ENCODE measurements at places on chromosomes 16 and 17.

GRCh38 chr16:57051696-57052228 is 40.6 kb upstream of the CPNE2 start:
- DNase-seq = no peak

GRCh38 chr16:70151391-70151790 is 22.2 kb upstream of the CLEC18C start:
- DNase-seq = peak; percentile 27

DNA sequence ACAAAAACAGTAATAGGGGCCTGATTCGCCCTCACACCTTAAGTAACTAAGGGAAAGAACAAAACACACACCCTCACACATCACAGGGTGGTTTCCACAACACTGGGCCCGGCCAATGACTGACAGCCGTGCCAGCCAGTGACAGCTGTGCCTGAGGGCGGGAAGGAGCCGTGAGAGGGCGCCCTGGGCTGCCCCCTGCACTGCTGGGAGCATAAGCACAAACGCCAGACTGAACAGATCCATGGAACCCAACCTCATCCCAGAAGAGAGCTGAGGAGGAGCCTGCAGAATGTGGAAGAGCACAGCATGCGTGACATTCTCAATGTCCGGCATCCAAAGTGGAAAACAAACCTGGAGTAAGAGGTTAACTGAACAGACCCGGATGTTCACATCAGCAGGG is 16.0 kb downstream of the CSNK1D start:
- DNase-seq = no peak

- no peak for DNase-seq
Observed at GRCh38 chr16:30028438-30029076, 2.5 kb downstream of the TLCD3B start.

- no peak for DNase-seq
Observed at GRCh38 chr17:50790618-50791017, 23.3 kb upstream of the ANKRD40CL start.

GRCh38 chr17:17384961-17385360 is 81.8 kb downstream of the NT5M start:
- DNase-seq = no peak

DNA sequence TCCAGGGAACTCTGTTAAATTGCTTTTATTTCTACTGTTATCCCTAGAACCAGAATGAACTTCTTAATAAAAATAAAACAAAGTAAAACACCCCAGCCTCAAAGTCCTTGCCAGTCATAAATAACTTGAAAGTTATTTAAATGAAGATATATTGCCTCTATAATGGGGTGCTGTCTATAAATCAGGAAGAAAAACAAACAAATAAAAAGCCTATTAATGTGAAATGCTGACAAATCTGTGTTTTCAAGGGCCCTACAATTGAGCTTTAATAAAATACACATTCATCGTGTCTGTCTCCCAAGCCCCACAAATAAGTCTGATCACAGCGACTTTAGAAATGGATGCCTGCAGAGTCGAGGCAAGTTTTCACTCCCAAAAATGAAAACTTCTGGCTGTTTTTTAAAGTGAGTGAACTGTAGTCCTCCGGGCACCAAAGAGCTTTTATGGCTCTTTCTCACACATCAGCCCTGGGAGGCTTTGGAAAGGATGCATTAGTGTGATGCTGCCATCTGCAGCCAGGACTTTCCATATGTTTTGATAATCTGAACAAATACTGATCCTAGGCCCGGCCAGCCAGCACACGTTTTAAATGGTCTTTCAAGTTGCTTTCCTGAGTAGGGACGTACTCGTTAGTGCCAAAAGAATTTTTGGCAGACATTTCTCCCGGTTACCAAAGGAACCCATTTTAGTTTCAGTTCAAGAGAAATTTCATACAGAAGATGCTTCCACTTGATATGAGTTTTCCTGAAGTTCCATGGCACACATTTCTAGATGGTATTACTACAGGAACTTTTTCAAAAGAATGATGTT is 16.3 kb downstream of the NACA2 start:
- no peak for DNase-seq

GRCh38 chr17:83064732-83065659 is 14.4 kb upstream of the METRNL start:
- DNase-seq = peak; percentile 34

DNA sequence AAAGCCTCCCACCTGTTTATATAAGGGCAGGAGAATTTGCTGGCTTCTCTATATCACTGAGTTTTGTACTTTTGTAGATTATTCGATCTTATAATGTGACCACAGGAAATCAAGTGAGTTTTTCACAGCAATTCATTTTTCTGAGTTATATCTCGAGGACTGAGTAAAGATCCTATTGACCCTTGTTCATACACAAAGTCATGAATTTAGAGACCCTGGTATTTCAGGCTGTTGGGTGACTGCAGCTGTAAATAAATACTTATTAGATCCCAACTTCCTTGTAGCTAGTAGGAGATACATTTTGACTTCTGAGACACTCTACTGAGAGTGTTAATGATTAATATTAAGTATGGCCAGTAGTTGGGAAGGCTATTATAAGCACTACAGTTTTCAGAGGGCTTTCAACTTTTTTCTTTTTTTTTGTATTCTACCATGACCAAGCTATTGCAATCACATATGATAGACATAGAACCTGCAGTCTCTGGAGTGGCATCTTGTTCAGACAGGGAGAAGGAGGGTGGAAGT is 3.2 kb upstream of the KRT20 start:
- DNase-seq = no peak

- no peak for DNase-seq
Observed at GRCh38 chr17:27968206-27968732, 74.2 kb upstream of the NLK start.

- DNase-seq = no peak
Observed at GRCh38 chr17:82031303-82031884, at the start of gene RAC3. TSS of gene RAC3 (plus strand) at chr17:82031678. CDS start at chr17:82031762, 84 bp downstream.

- no peak for DNase-seq
Observed at GRCh38 chr16:20727181-20727580, 14.4 kb downstream of the THUMPD1 start.

GRCh38 chr16:23642246-23642774 is 1.0 kb downstream of the DCTN5 start:
- DNase-seq = no peak

DNA sequence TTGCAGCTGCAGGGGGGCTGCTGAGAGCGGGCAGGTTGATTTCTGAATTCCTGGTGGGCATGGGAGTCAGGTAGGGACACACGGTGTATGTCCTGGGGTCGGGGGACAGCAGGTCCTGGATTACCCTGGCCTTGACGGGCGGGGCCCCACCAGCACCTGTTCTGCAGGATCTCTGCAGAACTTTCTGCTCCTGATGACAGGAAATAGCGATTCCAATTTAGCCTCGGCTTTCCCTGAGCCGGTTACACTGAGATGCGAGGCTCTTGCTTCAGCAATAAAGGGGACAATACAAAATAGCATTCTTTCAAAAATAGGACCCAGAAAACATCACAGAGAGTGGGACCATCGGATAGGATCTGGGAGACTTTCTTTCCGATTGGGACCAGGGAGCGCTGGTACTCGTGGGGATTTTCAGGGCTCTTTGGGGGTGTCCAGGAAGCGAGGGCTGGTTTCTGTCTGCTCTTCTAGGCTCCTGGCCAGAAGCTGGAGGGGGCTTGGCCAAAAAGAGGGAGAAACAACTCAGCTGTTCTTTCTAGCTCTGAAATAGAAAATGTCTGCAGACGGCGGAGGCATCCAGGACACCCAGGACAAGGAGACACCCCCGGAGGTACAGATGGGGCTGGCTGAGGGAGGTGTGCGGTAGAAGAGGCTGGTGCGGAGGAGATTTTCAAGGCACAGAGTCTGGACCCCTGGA is 642 bp downstream of the ZNF205 start:
- DNase-seq = no peak

DNA sequence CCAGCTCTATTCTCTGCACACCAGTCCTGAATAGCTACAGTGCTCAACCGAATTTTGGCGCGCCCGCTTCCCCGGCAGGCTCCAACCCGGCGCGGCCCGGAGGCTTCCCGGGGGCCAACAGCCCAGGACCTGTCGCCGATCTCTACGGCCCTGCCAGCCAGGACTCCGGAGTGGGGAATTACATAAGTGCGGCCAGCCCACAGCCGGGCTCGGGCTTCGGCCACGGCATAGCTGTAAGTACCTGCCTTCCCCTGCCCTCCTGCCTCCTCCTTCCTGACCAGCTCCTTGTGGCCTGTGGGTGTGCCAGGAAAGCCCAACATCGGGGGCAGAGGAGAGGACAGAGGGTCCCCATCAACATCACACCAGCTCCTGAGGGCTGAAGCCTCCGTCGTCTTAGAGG is 70.2 kb downstream of the CCDC182 start:
- DNase-seq = no peak

DNA sequence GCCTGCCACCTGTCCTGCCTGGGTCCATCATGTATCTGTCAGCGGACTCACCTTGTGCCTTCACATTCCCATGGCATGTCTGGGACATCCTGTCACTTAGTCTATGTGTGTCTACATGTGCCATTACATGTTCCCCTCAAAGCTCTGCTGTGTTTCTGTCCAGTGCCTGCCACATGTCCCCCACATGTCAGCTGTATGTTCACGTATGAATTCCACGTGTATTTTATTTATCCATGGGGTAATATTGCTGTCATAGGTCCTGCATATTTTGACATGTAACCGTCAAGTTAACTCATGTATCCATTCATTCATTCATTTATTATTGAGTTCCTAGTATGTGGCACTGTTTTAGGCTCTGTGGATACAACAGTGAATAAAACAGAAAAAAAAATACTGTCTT is 20.8 kb downstream of the TMEM92 start:
- DNase-seq = no peak

GRCh38 chr17:9291912-9292560 is 270.7 kb downstream of the NTN1 start:
- no peak for DNase-seq

DNA sequence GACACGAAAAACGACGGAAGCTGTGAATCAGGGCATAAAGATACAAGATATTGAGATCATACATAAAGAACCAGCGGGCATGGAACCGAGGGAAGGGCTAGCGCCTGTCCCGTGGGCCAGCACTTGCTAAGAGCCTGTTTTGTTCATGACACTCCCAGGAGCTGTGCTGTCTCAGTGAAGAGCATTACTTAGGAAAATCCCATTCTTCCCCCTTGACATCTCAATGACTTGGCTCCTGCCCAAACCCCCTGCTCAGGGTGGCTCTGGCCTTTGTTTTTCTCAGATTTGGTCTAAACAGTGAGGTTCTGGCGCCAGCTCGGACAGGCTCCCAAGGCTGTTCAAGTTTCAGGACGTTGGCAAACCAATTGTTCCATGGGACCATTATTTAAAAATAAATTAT is 79.1 kb upstream of the SEC14L1 start:
- peak; percentile 68 for DNase-seq

DNA sequence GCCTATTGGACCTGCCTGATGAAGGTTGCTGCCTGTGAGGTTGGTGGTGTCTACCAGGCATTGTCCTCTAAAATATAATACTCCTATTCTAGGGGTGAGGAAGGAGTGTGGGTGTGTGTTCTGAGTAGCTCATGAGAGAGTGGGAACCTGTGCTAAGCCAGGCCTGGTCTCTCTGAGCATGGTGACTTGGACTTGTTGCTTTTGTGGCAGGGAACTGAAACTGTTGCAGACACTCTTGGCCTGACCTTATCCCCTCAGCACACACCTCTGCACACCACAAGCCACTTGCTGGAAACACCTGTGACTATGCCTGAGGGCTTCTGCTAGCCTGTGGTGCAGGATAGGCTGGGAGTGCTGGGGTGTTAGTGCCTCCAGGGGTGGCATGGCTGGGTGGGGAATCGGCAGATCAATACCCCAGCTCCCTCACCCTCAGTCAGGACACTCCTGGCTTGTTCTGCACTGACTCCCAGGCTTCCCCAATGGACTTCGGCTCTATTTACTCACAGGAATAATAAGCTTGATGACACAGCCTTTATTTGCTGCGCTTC is 29.9 kb downstream of the PLCG2 start:
- DNase-seq = no peak

GRCh38 chr17:733743-734142 is 1.3 kb downstream of the TLCD3A start:
- DNase-seq = no peak

DNA sequence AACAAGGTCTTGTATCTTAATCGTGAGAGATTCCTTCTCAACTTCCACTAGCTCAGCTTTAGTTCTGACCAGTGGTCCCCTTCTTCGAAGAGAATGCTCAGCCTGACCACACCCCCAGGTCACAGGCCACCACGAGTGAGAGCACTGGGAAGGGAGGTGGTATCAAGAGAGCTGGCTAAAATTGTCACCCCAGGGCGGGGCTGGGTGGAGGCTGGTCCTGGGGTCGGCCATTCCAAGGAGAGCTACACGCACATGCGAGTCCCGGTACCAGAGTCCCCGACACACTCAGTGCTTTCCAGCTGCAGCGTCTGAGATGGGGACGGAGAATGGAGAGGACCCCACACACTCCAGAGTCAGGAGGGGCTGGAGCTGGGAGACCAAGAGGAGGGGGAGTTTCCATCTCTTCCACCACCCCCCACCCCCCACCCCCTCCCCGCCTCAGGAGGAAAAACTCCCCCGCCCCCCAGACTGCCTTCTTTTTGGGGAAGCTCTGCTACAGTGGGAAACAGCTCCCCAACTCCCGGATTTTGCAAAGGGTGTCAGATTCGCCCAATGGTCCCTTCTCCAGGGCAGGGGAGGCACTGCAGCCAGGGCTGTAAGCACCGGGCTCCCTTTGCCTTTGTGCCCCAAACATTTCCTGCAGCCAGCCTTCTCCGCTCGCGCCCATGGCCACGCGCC is 1.6 kb downstream of the C1QL1 start:
- DNase-seq = no peak

DNA sequence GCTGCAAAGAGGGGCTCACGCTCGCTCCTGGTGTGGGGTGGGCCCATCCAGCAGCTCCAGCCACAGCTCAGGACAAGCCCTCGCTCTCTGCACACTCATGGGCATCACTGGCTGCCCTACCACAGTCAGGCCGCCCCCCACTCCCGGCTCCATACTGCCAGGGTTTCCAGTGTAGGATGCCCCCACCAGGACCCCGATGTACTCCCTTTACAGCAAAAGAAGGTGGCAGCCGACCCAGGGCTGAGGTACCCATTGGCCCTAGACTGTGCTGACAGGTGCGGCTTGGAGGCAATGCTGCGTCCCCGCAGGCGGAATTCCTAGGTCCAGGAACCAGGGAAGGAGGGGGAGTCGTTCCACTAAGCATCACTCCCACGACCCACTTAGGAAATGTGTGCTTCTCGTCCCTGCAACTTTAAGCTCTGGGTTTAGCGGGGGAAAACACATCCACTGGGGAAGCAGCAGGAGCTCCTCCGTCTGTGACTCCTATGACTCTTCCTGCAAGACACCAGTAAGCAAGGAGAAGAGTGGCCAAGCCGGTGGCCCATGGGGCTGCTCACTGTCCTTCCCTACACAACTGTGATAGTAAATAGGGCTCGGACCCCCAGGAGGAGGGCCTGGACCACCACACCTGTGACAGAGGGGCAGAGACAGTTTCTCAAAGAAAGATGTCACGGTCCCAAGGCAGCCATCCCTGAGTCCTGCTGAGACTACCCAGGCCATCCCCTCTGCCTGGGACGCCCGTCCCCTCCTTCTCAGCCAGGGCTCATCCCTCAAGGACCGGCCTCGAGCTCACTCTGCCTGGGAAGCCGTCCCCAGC is 13.1 kb downstream of the CORO7 start:
- no peak for DNase-seq

DNA sequence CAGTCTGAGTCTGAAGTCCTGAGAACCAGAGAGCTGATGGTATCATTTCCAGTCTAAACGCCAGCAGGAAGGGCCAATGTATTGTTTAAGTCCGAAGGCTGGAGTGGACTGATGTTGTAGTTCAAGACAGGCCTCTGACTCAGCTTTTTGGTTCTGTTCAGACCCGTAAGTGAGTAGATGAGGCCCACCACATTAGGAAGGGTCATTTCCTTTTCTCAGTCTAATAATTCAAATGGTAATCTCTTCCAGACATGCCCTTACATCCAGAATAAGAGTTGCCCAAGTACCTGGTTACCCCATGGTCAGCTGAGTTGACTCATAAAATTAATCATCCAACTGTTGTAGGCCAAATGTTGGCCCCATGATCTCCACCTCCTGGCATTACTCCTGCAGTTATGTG is 442.6 kb upstream of the HSBP1 start:
- DNase-seq = no peak

Measured in NCI-H2029 (cell line).